IMR-90 (cell line): ENCODE measurements at places on chromosomes 16 and 17. TPM values are rescaled to one million over a fixed set of nuclear protein-coding genes. Genes with fewer than 3 reads are reported as not detected.

The NOXO1 gene
- polyA plus RNA-seq: 0.32 and 0.56 TPM in 2 replicates

The LAT gene
- 7.4 and 7.6 TPM in 2 replicates for polyA plus RNA-seq

The ITGB4 gene
- 0.27 and 0.39 TPM in 2 replicates for polyA plus RNA-seq

DNA sequence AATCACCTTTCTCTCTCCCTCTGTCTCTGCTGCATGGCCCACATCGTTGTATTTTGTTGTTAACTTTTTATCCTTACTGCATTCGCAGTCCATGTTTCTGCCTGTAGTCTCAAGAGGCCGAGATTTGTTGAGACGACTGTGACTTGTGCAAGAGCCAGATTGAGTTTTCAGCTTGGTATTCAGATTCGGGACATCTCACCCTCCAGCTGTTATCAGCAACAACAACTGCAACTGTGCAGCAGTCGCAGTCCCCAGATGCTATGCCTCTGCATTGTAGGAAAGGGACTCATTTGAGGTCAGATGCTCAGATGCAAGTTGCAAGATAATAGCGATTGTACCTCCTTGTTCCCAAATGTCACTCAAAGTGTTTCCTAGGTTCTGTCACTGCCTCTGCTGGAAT, 209.0 kb downstream of the SNX29 start:
- DNase-seq: no peak

DNA sequence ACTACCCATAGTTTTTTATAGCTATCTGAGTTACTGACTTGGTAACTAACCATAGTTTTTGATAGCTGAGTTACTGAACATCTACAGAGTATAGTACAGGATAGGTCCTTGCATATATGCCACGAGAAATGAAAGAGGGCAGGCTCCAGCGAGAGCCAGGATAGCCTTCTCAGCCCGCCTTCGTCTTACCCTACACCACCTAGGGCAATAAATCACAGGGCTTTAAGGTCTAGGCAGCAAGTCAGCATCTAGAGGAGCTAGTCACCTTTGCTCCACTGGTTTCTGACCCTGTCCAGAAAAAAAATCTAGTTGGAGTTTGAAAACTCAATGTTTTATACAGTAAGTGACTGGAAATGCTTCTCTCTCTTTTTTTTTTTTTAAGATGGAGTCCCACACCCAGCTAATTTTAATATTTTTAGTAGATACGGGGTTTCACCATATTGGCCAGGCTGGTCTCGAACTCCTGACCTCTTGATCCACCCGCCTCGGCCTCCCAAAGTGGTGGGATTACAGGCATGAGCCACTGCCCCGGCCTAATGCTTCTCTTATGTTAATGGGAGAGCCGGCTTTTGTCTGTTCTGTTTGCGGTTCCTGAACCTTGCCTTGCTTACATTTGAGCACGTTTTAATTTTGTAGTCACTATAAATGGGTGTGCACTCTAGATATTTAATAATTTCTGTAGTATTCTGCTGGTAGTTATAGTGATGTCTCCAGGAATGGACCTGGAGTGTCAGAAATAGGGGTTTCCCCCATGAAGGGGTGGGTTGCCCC, 2.8 kb downstream of the BFAR start:
- no peak for DNase-seq

The TSPOAP1 gene
- polyA plus RNA-seq: 1.2 and 1.6 TPM in 2 replicates

- no peak for DNase-seq
Measured at GRCh38 chr16:55033225-55034156, 102.8 kb downstream of the IRX5 start.

The ANKRD40 gene
- 23.4 and 23.5 TPM in 2 replicates for polyA plus RNA-seq

DNA sequence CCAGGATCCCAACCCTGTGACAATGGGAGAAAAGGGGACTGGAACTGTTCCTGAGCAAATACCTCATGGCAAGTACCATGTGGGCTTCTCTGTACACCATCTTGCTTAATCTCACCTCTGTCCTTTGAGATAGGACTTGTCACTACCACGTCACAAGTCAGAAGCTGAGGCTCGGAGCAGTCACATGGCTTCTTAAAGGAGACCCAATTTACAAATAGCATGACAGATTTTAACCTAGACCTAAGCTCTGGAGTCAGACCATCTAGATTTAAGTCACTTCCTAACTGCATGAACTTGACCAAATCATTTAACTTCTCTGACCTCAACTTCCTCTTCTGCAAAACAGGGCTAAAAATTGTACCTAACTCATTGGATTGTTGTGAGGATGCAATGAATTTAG, 36.0 kb upstream of the CCL1 start:
- no peak for DNase-seq

The PABPN1L gene
- polyA plus RNA-seq: not detected in 2 replicates

The RNU2-1 gene
- not detected in 2 replicates for polyA plus RNA-seq

The POLG2 gene
- polyA plus RNA-seq: 6.6 and 7.7 TPM in 2 replicates

GRCh38 chr16:11679250-11679649, 11.0 kb downstream of the SNN start:
- DNase-seq: no peak

DNA sequence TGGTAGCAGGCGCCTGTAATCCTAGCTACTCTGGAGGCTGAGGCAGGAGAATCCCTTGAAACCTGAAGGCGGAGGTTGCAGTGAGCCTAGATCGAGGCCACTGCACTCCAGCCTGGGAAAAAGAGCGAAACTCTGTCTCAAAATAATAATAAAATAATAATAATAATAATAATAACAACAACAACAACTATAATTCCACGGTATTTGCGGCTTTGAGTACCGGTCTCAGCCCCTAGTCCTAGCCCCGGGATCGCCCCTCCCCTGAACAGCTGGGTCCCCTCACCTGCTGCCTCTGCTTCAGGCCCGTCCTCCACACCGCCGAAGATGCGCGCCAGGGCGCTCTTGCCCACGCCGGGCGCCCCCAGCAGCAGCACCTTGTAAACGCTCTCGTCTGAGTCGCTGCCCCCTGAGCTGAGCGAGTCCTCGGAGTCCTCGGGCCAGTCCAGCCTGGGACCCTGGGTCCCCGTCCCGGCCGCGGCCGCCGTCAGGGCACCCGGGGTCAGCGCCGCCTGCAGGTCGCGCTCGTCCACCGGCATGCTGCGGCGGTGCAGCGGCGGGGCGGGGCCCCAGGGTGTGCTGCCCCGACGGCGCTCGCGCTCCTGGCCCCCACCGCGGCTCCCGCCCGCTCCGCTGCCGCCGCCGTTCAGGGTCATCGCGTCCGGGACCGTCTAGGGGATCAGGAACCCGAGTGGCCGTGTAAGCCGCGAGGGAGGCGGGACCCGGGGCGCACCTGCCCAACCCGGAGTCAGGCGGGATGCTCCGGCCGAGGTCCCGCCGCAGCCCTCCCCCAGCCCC, 611 bp downstream of the RRAD start:
- no peak for DNase-seq

GRCh38 chr16:70428178-70428998, 10.5 kb downstream of the ST3GAL2 start:
- peak; percentile 97 for DNase-seq

The ST6GALNAC2 gene
- polyA plus RNA-seq: 0.10 TPM in 1 of 2 replicates, not detected in the other

DNA sequence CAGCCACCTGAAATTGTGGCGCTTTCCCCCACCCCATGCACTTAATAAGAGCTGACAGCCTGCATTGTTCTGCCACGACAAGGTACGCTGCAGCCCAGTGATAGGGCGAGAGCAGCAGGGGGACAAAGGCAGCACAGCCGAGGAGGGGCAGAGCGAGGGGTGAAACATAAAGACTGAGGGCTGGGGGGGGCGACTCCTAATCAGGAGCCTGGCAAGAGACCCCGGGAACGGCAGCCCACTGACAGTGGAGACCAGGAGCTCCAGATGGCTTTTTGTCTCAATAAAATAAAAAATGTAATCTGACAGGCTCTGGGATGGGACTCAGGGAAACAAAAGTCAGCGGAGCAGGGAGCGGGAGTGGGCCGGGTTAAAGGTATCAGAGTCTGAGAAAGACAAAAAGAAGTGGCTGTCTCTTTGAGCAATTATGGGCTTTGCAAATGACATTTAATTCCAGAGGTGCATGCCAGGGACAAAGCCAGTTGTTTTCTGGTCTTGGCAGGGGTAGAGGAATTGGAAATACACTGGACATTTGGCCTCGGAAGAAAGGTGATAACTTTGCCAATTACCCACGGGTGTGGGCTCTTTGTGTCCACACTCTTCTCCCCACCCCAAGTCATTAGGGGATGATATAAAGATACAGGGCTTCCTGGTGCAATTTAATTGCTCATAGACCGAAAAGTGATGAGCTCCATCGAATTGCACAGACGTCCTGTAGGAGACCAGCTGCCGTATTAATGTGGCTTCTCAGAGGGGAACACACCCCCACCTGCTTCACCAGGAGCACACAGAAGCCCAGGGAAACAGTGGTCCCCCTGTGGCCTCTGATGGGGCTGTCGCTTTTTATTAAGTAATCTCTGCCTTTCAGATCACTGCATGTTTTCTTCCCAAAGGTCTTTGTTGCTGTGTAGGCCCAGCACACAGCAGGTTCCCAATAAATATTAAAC, 17.6 kb upstream of the CCDC182 start:
- no peak for DNase-seq

DNA sequence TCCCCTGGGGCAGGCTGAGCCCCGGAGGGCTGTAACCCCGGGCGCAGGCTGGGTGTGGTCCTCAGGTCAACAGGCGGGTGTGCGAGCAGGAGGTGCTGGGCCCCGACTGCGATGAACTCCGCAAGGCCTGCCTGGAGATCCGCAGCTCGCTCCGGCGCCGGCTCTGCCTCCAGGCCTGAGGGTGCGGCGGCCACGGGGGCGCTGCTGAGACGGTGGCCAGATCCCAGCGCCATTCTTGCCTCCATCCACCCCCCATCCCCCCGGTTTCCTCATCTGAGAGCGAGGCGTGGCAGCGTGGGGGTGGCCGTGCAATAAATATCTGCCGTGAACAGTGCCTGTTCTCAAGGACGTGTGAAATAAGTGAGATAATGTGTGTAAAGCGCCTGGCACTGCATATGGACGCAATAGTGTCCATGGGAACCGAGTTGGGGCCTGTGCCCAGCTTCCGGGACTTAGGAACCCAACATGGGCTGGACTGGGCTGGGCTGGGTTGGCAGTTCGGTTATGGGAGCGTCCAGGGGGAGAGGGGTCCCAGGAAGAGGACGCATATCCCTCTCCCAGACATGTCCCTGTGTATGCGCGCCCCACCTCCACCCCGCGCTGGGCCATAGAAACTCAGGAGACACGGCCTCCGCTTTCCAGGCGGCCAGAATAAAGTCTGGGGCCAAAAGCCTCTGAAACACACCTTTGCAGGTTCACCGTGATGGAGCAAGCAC, 15.0 kb downstream of the ZNF213 start:
- peak; percentile 42 for DNase-seq

The USP43 gene
- polyA plus RNA-seq: not detected in 2 replicates

The ABCA9 gene
- polyA plus RNA-seq: not detected in 2 replicates

DNA sequence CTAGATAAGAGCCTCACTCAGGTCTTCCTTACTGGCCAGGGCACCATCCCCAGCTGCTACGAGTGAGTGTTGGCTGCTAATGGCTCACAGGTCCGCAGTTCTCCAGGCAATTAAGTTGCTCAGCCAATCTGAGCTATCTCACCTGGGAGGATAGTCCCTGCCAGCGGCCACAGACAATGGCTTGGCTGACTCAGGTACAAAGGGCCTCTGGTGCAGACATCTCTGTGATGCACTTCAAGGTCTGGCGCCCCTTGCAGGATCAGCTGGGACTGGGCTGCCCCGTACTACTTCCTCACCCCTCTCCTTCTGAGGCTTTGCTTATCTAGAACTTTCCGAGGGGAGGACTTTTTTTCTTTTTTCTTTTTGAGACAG, 49.2 kb upstream of the EMP2 start:
- DNase-seq: no peak

The KRT12 gene
- polyA plus RNA-seq: not detected in 2 replicates

DNA sequence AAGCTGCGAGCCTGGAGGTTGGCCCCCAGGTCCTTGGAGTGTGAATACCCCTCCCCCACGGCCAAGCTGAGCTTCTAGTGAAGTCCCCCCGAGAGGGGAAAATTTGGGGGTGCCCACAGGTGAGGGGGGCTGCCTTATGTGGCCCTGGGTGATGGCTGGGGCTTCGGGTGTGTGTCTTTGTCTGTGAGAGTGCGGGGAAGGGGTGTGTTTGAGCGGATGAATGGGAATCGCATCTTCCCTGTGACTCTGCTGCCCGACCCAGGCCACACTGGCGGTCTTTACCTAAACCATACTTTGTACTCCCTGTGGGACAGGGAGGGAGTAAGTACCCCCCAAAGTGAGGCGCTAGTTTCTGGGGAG, 1.3 kb downstream of the SBK1 start:
- no peak for DNase-seq
